ENCODE measurements at places on chromosomes 11 and 22.

DNA sequence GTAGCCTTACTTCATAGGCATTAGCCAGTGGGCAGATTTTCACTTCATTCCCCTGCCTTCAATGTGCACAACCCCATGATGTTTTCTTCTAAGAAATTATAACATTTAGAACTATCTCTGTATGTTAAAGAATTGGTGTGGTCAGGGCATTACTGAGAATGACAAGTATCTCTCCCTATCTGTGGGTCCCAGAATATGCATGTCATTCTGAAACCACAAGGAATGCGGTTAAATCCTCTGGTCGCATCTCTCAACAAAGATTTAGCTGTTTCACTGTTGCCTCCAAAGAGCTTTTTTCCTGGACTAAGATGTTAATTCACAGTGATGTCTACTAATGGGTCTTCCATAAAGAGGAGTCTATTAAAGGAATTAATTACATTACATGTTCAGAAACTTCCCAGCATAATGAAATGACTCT lies 62.7 kb downstream of the LIF start:
- no peak for DNase-seq

DNA sequence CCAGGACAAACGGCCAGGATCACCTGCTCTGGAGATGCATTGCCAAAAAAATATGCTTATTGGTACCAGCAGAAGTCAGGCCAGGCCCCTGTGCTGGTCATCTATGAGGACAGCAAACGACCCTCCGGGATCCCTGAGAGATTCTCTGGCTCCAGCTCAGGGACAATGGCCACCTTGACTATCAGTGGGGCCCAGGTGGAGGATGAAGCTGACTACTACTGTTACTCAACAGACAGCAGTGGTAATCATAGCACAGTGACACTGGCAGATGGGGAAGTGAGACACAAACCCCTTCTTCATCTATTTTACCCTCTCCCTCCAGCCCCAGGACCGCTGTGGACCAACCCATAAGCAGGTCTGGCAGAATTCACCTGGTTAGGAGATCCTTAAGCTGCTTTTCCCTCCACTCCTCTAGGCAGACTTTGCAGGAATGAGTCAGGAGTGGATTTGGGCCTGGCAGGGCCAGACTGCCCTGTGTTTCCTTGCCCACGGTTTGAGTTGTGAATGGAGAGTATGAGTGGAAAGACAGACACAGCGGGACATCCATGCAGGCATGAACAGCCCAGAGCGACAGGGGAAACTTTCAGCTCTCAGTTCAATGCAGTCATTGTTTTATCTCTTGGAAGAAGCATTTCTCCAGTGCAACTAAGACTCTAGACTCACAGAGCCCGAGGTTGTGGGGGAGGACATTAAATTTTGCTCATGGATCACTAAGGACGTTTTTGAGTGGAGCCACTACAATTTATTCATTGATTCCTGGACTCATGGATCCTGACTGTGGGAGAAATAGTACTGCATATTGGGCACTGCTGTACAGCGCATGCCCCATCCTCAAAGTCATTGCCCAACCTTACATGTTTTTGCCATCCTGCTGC lies 75.3 kb upstream of the IGLL5 start:
- DNase-seq: no peak

GRCh38 chr11:105447936-105448702 lies 161.8 kb upstream of the GRIA4 start:
- DNase-seq: no peak

DNA sequence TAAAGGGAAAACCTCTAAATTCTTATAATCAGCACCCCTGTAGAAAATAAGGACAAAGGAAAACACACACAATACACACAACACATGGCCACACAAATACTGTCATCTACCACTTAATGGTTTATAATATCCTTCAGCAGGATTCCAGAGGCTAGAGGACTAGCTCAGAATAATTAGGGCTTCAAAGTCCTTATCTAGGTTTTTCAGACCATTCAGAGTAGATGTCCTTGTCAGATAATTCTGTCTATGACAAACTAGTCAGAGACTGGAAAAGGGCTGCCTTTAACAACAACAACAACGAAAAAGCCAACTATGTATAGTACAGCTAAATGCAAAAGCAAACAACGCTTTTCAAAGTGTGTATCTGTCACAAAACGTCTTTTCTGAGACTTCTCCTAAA lies 456.5 kb upstream of the CNTN5 start:
- DNase-seq: no peak

GRCh38 chr11:64842851-64843685 lies 1.4 kb downstream of the CDC42BPG start:
- DNase-seq: no peak

DNA sequence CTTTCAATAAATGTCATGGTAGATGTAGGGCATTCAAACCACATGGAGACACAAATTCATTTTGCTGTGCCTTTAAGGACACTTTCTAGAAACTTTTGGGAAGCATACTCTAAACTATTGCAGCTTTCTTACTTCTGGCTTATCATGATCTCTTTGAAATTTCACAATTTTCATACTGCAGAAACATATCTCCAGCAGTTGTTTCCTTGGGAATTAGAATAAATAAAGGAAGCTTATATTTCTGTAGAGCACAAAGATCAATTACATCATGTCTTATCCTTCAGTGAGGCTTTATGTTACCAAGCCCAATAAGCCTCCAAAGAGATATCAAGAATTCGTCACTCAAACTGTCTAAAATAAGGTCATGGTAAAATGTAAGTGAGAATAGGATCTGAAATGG lies 74.5 kb upstream of the RAB38 start:
- no peak for DNase-seq

DNA sequence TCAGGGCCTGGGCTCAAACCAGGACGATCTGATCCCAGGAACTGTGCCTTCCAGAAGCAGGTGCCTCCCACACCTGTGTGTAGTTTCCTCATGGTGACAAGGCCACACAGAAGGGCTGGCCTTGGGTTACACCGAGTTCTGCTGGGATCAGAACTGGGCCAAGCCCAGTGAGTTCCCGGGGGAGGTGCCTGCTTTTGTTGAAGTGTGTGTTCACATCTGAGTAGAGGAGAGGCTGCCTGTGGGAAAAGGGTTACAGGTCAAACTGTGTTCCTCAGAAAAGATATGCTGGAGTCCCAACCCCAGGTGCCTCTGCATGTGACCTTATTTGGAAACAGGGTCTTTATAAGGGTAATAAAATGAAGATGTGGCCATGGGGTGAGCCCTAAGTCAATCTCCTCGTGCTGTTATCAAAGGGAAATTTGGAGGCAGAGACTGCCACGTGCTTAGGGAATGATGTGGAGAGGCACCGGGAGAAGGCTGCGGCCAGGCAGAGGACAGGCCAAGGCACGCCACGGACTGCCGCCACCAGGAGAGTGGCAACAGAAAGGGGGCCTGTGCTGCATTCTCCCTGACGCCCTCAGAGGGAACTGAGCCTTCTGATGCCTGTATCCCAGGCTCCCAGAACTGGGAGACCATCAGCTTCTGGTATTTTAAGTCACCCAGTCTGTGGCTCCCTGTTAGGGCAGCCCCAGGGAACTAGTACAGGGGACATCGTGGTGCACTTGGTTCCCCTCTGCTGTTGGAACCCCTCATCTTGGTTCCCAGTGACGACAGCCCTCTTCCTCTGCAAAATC lies 158.8 kb downstream of the CACNA1I start:
- DNase-seq: no peak

GRCh38 chr11:65301491-65302329 lies 13.0 kb upstream of the CDC42EP2 start:
- peak; percentile 48 for DNase-seq

DNA sequence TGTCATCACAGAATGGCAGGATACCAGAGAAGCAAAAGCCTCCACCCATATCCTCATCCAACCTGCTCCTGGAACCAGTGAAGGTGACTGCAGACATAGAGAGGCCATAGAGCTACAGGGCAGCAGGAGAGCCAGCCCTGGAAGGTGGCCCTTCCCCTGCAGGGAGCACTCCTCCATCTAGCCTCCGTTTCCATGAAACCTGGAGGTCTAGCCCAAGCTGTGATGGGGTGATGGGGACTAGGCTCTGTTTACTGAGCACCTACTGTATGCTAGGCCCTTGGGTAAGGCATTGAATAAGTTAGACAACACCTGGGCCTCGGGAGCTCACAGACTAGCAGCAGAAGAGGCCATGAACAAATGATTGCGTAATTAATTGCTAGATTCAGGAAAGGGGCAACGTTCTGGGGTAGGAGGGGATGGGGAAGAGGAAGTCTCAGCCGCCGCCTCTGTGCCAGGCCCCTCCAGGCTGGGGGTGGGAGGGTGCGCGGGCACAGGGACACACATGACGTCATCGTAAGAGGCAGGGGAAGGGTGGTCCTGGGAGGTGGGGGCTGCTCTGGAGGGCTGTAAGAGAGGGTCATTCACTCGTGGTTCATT lies 784 bp upstream of the SYNGR1 start:
- DNase-seq: peak; percentile 57

DNA sequence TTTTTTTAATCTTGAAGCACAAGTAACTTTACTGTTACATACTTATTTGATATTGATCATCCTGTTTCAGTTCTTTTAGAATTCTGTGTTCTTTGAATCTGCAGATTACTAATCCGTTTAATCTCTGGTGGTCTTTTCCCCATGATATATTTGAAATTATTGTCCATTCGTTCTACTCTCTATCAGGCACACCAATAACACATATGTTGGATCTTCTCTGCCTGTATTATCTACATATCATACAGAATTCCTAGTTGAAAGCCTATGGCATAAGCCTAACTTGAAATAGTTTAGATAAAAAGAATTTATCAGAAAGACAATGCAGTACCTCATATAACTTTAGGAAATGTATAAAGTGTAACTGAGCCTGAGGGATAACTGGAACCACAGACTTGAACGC lies 32.6 kb downstream of the STK33 start:
- no peak for DNase-seq

DNA sequence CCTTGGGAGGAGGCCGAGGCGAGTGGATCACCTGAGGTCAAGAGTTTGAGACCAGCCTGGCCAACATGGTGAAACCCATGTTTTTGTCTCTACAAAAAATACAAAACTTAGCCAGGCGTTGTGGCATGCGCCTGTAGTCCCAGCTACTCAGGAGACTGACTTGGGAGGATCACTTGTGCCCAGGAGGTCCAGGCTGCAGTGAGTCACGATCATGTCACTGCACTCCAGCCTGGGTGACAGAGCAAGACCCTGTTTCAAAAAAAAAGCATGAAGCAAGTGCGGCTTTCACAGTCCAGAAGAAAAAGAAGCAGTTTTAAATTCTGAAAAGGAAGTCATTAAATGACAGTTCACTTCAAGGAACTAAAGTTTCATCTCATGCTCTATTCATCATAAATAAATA lies 7.1 kb upstream of the LTO1 start:
- DNase-seq: no peak

DNA sequence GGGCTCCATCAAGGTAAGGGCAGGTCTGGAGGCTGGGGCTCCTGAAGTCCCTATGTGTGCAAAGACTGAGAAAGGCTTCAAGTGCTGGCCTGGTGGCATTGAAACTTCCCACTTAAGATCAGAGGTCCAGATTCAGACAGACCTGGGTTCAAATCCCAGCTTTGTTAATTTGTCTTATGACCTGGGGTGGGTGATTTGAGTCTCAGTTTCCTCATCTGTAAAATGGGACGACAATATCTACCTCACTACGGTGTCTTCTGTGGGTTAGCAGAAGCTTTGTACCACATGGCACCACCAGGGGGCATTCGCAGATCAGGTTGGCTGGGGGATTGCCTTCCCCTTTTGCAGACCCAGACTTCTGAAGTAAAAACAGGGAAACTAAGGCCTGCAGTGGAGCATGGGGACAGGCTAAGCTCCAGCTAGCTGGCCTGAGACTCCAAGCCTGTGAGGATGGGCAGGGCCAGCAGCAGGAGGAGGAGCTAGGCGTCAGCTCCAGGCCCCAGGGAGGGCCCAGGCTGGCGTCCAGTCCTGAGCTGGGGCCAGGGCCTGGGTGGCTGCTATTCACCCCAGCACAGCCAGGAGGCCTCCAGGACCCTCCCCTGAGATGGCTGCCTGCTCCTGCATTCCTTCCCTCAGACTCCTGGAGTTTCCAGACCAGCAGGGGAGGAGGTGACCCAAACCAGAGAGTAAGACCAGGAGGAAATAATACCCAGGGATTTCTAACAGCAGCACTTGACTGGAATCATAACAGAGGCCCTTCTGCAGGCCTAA lies 1.5 kb downstream of the CASTOR1 start:
- peak; percentile 23 for DNase-seq

GRCh38 chr22:36449596-36450175 lies 31.8 kb downstream of the TXN2 start:
- peak; percentile 15 for DNase-seq

DNA sequence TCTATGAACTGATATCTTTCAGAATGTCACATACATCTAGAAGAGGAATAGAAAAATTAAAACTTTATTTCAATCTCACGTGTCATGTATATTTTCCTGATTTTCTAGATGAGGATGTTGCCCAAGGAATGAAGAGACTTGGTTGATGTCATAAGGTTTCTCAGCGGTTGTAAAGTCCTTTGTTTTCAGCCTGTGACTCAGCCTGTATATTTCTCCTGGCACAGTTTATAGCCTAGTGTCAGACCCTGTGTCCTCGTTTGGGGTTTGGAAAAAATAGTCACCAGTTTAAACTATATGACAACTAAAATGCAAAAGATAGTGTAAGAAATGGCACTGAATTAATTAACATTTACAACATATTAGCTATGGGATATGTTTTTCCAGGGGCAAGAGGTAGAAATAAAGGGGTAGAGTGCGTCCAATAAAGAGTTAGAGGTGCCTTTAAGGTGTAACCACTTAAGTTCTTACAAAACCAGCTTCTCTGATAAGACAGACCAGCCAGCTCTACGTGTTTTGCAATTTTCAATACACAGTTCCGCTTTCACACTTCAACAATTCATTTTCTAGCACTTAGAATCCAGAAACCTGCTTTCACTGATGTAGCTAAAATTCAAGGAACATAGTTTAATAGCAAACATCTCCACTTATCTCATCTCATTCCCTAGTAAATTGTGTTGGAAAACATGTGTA lies 1432.6 kb upstream of the TENM4 start:
- DNase-seq: no peak

DNA sequence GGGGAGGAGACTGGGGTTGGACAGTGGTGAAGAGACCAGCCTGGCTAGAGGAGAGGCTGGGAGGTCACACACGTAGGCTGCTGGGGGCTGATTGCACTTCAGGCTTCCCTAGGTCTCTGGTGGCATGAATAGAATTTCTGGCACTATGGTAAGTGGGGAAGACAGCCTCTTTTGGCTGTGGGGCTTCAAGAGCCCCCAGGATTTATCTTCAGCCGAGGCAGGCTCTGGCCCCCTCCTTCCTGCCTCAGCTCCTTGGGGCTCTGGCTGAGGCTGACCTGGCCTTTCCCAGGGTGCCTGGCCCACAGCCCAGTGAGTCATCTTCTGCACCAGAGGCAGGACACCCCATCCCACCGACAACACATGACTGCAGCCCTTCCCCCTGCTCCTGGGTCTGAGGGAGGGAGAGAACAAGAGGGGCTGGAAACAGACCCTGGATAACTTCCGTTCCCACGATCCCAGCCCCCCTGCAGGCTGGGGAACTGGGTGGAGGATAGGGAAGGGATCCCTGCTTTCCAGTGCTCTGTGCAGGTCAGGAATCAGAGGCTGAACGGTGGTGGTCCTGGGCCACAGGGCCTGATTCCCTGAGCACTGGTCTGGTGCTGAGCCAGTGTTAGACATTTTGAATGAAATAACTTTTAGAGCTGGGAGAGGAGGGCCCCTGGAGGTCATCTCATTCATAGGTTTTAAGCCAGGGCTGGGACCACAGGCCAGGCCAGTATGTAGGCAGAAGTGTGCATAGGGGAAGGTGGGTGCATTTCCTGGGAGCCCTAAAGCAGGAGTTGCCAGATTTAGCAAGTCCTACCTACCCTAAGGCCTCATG lies 26.5 kb downstream of the ARHGEF17 start:
- no peak for DNase-seq

All from hypothalamus (tissue), 51 donors.